Activated T-helper 9 cell treated with anti-CD3 and anti-CD28 coated beads, Interleukin-2, amount 50 U/mL, for 16 hours (primary cell): ENCODE measurements at places on chromosomes 1 and 21.

- DNase-seq: no peak
Observed at GRCh38 chr21:38927776-38928175, 122.0 kb downstream of the ETS2 start.

DNA sequence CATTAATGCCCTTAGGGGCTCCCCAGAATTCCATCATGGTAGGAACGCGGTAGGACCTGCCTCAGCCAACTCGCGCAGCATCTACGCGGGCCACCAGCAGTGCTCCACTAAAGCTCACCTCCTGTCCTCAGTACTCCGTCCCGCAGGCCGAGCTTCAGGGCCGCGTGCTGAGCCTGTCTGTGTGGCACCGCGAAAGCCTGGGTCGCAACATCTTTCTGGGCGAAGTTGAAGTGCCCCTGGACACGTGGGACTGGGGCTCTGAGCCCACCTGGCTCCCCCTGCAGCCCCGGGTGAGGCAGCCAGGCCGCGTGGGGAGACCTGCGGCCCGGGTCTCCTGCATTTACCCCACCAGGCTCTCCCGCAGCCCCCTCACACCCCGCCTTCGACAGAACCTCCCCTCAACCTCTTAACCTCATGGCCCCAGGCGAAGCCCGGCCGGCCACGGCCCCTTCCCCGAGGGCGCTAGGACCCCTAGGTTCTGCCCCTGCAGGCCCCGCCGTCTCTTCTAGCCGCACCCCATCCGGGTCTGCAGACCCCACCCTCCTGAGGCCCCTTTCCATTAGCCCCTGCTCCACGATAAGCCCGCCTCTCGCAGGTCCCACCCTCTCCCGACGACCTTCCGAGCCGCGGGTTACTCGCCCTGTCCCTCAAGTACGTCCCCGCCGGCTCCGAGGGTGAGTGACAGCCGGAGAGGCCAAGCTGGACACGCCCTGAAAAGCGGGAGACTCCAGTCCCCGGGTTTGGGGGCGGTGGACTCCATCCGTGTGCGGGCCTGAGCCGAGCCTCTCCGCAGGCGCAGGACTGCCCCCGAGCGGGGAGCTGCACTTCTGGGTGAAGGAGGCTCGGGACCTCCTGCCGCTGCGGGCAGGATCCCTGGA is 9.1 kb downstream of the SYTL1 start:
- DNase-seq: no peak

DNA sequence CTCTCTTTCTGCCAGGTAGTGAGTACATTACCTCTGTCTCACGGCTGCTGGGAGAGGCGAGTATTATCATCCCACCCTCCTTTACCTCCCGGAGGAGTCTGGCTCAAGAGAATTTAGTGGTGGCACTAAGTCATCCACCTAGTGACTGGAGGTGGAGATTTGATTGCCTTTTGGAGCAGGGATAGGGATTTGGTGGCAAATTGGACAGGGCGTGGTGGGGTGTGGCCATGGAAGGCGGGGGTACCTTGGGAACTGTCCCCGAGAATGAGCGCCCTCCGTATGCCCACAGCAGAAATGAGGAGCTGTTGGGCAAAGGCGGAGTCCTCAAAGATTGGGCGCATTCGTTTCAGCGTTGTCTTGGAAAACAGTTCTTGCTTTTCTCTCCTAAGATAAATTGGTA is 32.1 kb upstream of the HMGN1 start:
- no peak for DNase-seq

DNA sequence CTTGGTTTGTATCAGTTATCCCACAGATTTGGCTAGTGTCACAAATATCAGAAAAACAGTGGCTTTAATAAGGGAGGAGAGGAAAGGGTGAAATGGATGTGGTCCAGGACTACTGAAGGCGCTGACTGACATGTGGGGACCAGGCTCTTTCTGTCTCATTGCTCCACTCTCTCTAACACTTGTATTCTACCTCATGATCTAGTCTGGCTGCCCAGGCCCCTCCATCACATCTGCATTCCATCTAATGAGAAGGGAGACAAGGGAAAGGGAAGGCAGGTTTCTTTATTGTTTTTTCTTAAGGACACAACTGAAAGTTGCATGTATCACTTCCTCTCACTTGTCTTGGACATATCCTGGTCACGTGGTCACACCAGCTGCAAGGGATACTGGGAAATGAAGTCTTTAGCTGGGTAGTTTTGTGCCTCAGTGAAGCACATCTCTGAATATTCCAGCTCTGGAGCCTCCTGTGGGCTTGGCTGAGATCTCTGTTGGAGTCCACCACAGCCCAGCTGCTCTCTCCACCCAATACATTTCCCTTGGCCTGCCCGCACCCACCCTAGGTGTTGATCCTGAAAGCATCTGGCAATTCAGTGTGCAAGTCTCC is 42.0 kb upstream of the PADI2 start:
- DNase-seq: no peak

DNA sequence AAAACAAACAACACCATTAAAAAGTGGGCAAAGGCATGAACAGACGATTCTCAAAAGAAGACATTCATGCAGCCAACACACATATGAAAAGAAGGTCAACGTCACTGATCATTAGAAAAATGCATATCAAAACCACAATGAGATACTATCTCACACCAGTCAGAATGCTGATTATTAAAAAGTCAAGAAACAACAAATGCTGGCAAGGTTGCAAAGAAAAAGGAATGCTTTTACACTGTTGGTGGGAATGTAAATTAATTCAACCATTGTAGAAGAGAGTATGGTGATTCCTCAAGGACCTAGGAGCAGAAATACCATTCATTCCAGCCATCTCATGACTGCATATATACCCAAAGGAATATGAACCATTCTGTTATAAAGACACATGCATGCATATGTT is 419.6 kb downstream of the NEGR1 start:
- DNase-seq: no peak

GRCh38 chr1:31665234-31665878 is 20.7 kb upstream of the PEF1 start:
- DNase-seq: no peak
